ENCODE measurements at places on chromosomes 1 and 21.

DNA sequence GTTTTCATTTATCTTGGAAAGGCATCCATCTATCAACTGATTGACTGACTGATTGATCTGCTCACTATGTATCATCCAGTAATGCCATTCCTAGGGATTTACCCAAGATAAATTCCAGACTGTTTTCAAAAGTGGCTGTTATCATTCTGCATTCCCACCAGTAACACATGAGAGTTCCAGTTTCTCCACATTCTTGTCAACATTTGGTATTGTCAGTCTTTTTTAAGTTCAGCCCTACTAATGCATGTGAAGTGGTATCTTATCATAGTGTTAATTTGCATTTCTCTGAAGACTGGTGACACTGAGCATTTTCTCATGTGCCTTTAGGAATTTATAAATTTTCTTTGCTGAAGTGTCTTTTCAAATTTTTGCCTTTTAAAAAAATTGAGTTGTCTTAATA lies 99.6 kb downstream of the SIM2 start:
- DNase-seq = no peak

DNA sequence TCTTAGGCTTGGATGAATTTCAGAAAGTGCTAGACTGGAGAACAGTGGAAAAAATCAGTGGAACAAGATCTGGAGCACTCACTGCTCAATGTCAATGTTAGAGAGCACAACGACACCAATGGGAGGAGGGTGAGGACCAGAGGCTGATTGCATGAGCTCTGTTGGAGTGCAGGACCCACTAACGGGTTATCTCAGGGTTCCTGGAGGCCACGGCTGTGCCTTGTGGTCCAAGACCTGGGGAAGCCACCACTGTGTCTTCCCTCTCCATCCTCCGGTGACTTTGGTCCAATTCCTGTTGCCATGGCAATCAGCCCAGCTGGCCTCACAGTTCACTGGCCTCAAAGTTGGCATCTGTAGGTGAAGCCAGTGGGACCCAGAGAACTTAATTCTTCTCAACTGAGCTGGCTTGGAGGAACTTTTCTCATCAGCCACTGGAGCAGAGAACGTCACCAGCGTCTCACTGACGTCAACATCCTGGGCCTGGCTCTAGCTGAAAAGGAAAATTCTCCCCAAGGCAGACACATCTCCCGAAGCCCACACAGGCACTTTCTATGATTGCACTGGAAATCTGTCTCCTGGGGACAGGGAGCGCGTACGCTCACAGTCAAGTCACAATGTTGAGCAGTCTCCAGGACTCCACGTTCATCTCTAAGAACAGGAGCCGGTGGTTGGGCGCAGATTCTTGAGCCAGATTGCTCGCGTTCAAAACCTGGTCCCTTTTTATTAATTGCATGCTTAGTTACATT lies 21.9 kb upstream of the GPR157 start:
- no peak for DNase-seq

- no peak for DNase-seq
Observed at GRCh38 chr1:32741413-32742198, 39.0 kb upstream of the SYNC start.

- no peak for DNase-seq
Observed at GRCh38 chr1:197696372-197696771, 78.9 kb downstream of the DENND1B start.

DNA sequence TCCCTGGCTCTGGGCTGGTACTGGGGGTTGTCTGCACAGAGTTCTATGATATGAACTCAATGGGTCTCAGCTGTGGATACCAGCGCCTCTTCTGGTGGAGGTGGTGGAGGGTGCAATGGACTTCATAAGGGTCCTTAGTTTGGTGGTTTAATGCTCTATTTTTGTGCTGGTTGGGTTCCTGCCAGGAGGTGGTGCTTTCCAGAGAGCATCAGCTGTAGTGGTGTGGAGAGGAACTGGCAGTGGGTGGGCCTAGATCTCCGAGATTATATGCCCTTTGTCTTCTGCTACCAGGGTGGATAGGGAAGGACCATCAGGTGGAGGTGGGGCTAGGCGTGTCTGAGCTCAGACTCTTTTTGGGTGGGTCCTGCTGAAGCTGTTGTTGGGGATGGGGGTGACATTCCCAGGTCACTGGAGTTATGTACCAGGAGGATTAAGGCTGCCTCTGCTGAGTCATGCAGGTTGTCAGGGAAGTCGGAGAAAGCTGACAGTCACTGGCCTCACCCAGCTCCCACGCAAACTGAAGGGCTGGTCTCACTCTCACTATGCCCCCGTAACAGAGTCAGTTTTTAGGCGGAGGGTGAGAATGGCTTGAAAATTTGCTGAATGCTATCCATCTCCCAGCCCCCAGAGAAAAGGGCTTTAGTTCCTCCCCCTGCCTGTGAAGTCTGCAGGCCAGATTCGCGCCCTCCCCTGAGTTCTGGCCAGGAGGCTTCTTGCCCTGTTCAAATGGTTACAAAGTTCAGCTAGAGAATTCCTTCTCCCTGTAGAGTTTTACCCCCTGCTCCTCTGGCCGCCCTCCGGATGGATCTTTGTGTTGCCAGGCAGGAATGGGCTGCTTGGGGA lies 902.9 kb downstream of the LTN1 start:
- no peak for DNase-seq

GRCh38 chr1:100942304-100943046 lies 46.6 kb downstream of the SLC30A7 start:
- DNase-seq = no peak

GRCh38 chr1:156964441-156964840 lies 44.0 kb downstream of the LRRC71 start:
- DNase-seq = no peak

DNA sequence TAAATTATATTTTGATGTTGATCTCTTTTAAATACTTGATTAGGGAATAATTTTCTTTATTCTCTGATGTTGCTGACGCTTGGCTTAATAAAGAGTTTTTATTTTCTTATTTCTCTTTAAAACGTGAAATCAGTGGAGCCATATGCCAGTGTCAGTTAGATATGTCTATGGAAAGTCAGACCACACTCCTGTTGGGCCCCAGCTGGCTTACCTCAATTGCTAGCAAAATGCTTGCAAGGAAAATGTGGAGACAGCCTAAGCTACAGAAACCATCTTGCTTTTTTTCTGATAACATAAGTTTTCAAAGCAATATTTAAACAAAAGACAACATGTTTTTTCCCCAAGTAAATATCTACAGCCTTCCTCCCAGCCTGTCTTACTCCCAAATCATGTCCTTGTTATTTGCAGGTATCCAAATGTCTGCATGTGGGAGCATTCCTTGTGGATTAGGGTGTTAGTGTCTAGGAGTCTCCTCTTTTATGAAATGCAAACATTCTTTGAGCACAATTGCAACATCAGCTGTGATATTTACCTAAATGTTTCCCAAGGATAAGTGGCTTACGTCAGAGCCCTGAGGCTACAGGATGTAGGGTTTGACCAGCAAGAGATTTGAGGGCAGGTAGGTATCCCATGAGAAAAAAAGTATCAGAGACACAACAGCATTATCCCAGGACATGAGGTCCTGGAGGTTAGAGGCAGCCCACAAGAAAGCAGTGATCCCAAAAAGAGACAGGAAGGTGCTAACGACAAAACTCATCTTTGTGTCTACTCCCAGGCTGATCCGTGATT lies 117.2 kb upstream of the KCNJ15 start:
- no peak for DNase-seq

GRCh38 chr1:199859491-199859933 lies 168.0 kb upstream of the NR5A2 start:
- DNase-seq = no peak

DNA sequence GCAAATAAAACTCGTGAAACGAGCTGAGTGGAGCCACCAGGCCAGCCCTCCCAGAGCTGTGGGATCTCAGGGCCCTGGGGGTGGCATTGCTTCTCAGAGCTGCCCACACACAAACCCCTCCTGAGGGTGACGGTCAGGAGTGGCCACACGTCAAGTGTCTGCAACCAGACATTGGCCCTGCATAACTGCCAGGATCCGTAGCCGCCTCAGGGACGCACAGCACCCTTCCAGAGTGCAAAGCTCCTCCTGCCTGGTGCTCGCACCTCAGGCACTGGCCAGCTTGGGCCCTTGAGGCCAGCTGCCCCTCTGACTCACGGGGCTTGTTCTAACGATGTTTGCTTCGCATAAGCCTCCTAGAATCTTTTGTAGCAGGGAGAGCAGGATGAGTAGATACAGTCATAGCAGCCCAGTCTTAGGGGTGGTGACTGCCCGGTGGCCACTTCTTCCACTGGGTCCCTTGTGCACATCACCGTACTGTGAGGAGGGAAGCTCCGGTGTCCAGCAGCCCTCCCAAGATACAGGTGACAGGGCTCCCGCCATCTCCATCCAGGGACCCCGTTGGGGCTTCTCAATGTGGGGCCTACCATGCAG lies 5.0 kb downstream of the WNT3A start:
- DNase-seq = no peak

DNA sequence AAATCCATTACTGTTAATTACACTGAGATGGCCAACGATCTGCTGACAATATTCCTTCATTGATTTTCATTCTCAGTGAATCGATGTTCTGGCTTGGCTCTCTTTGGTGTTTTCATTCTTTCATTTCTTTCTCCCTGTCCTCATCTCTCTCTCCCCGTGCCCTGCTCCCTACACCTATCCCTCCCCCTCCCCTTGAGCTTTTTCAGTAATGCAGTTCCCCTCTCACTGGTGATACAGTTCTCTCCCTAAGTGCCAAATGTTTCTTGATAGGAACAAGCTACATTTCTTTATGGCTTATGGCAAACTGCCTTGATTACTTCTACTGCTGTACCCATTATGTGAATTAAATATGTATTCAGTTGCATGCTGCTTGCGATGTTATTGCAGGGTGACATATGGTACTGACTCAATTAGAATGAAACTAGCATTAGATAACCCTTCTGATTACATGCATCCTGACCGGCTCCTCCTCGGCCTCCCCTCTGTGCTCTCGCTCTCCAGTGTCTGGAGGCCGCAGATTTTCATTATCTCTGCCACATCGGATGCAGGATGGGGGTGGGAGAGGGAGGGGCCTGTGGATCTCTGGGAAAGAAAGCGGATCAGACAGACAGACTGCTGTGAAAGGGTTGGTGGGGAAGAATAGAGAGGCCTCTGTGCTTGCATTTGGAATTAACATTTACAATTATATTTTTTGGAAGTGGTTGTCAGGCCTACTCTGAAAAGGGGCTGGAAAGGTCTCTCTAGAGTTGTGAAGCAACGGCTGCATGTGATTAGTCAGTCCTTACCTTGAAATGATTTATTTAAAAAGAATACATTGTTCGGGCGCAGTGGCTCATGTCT lies 130.9 kb downstream of the PBX1 start:
- DNase-seq = no peak

DNA sequence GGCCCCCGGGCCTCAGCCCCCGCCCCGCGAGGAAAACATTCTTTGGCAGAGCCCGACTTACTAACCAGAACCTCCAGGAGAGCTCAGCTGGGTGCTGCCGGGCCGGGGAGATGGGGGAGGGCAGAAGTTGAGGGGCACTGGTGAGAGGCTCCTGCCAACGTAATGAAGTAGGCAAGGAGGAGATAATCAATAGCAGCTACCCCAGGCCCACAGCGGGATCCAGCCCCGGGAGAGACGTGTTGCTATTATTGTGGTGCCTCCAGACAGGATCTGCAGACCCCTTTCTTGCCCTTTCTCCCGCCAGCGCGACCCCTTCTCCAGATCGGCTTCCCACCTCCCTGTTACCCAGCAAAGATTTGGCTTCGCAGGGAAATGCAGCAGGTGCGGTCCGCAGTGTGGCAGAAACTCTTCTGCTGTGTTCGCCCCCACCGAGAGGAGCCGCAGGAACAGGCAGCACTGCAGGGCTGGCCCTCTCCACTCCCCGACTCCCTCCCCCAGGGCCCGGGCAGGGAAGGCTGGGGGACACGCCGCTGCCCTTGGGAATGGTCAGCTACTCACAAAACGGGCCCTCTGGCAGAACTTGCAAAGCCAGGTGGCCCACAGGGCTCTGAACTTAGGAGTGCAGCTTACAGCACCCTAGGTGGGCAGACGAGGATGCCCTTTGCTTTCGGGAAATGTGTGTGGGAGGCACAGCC lies 1.5 kb upstream of the KCNA2 start:
- DNase-seq = no peak

DNA sequence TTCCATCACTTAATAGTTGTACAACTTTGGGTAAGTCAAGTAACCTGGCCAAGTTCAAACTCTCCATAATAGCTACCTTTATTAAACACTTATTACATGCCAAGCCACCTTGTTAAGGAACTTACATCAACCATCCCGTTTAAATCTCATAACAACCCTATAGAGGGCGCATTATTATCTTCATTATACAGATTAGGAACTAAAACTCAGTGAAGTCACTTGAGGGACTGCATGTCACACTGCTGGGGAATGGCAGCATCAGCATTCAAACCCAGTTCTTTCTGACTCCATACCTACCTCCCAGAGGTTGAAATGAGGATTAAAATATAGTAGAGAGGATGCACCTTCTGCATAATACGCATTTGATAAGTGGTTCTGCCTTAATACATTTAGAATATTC lies 47.1 kb upstream of the PLA2G2C start:
- no peak for DNase-seq

DNA sequence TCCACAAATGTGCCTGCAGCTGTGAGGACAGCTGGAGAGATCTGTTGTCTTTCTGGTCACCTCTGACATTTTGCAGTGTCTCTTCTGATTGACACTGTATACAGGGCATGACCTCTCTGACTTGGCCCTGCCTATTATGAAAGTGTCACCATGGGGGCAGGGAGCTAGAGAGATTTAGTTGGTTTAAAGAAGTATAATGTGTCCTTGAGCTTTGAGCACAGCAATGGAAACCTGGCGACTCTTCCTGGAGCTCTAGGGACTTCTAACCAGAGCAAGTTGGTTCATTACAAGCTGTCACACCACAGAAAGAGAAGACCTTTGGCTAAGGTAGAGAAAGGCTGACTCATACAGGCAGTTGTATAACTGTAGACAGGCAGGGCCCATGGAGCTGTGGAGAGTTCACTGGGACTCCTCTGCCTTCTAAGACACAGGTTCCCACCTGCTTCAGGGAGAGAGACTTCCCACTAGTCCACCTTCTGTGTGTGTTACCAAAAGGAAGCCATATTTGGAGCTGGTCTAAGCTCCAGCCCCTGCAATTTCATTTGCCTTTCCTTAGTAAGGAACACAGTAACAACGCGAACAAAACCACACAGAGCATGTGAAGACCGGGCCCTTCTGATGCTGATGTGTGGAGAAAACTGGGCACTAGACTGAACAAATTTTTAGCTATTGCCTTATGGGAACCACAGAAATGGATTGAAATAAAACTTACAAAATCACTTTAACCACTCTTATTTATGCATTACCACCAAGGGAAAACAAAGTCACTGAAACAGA lies 90.5 kb upstream of the ADAR start:
- no peak for DNase-seq

All from activated naive CD4-positive, alpha-beta T cell (primary cell).